Mesangial cell (primary cell): ENCODE measurements at places on chromosomes 16 and 17. TPM values are rescaled to one million over a fixed set of nuclear protein-coding genes. Genes with fewer than 3 reads are reported as not detected.

Gene CDH13
- 53.9 and 98.6 TPM in 2 replicates for total RNA-seq

Gene IGF2BP1
- 13.0 and 18.1 TPM in 2 replicates for total RNA-seq

Gene SSTR5
- not detected in 2 replicates for total RNA-seq

Gene MYH11
- total RNA-seq, result under 0.01 TPM in 1 of 2 replicates, not detected in the other

Gene ZP2
- not detected in 2 replicates for total RNA-seq

Gene CDH11
- total RNA-seq, result 113 and 116 TPM in 2 replicates

Gene MMP28
- total RNA-seq, result 0.49 and 1.3 TPM in 2 replicates

Gene TLCD3A
- 24.0 and 37.0 TPM in 2 replicates for total RNA-seq

Gene NUP88
- total RNA-seq, result 52.9 and 90.3 TPM in 2 replicates
